ACHN (cell line): ENCODE measurements at places on chromosomes 2 and 18.

DNA sequence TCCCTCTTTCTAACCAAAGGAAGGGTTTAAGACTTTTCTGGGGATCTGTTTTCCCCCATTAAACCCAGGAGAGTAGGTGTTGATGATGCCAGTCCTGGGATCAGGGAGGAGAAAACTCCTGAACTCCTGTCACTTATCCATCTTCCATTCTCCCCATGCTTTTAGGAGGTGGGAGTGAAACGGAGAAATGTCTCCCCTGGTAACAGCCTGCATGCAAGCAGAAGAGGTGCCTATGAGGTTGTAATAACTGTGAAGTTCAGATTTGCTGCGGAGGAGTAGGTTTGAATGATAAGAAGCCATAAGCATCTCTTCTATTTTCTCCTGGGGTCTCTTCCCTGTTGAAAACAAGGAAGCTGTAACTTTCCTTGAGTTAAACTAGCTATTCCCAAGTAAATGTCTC is 150.8 kb downstream of the SLC4A3 start:
- no peak for DNase-seq

DNA sequence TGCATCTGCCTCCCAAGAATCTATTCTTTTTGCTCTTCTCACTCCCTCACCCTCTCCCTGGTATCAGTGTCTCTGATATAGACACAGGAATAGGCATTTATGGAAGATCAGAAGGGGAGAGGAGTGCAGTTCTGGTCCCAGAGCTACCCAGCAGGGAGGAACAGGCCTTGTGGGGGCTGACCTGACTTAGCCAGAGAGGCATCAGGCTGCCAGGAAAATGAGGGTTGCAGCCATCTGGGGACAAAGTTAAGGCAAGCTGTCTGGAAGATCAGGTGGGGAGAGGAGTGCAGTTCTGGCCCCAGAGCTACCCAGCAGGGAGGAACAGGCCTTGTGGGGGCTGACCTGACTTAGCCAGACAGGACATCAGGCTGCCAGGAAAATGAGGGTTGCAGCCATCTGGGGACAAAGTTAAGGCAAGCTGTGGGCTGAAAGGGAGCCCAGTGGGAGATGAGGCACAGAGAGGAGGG is 69.9 kb upstream of the HK2 start:
- DNase-seq, result no peak

DNA sequence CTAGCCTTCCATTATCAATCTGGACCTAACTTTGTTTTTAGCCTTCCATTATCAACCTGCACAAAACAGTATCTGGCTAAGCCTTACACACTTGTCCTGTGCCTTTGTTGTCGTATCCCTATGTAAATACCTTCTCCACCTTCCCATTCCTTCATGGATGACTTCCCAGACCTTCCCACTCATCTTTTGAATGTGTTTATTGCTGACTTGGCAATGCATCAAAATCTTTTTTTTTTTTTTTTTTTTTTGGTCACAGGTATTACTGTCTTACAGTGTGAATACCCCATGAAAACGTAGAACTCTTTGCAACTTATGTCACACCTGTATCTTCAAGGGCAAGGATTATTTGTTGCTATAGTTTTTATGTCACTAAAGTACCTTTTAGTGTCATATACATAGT is 25.7 kb downstream of the RPE start:
- DNase-seq, result no peak

DNA sequence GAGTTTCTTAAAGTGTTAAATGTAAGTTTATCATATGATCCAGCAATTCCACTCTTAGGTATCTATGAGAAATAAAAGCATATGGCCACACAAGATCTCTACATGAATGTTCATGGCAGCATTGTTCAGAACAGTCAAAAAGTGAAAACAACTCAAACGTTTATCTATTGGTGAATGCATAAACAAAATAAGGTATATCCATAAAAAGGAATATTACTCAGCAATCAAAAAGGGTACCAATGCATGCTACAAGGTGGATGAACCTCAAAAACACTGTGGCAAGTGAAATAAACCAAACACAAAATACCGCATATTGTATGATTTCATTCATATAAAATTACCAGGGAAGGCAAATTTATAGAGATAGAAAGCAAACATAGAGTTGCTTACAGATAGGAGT is 337.6 kb downstream of the PIK3C3 start:
- no peak for DNase-seq

DNA sequence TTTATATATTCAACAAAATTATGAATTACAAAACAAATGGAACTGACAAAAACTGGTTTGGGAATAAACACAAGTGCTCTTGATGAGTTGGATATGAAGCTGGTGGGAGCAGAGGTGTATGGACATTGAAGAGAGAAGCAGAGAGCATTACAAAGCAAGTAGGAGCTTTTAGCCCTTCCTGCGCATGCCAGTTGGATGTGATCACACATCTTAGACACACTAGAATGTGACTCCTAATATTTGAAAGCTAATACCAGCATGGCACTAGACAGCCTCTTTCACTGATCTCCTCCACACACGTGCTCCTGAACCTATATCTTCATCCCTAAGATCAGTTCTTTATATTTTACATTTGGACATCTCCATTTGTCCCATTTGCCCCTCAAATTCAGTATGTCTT is 298.1 kb downstream of the MTX2 start:
- DNase-seq, result no peak

GRCh38 chr18:73520229-73520628 is 627.4 kb downstream of the FBXO15 start:
- DNase-seq, result no peak

DNA sequence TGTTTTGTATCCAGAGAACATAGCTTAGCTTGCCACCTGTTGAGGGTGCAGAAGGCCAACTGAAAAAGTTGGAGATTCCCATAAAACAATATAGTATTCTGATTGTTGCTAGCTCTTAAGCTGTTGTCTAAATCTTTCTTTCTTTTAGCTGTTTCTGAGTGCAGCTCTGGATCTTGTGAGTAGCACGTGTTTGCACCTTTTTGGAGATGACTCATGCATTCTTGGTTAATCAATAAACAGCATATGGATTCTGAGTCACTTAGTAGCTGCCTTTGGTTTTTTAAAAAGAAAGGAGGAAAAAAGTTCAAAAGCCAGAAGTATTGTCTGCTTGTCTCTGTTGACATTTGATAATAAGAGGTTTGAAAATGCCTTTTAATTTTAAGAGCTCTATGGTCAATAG is 483.0 kb upstream of the FSIP2 start:
- DNase-seq, result peak; percentile 29

DNA sequence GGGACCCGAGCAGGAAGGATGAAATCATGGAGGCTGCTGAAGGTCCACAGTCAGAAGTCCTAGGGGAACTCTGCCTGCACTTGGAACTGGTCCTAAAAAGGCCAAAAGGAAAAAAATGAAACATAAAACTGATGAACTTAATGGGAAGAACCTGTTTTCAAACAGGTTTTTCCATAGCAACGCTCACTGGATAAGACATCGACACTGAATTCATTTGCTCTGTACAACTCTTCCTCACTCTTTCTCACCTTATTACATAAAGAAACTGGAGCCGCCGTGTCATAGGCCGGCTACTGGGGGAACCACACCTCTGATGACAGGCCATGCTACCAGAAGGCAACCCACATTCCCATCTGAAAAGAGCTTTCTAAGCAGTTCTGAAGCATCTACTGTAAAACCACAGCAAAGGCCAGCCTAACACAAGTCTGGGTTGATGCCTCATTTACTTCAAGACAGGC is 83.6 kb downstream of the FARSB start:
- DNase-seq, result no peak

DNA sequence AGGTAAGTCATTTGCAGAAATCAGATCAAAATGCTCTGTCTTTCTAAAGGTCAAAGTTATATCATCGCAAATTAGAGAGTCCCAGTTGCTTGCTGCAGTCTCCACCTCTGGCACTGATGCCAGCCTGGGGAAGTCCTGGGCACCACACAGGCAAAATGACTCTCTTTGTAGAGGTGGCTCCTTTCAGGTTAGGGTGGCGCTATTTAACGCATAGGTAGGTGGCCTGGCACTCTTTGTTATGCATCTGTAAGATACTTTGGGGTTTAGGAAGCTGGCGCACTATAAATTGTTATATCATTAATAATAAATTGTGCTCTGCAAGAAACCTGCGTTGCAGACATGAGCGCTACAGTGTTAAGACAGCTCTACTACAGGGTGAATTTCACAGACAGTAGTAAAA is 268.5 kb downstream of the ICOS start:
- no peak for DNase-seq

GRCh38 chr18:10490401-10491165 is 35.2 kb upstream of the NAPG start:
- no peak for DNase-seq

- no peak for DNase-seq
These were observed 159.6 kb upstream of the RAB6C start for GRCh38 chr2:129819855-129820254.

DNA sequence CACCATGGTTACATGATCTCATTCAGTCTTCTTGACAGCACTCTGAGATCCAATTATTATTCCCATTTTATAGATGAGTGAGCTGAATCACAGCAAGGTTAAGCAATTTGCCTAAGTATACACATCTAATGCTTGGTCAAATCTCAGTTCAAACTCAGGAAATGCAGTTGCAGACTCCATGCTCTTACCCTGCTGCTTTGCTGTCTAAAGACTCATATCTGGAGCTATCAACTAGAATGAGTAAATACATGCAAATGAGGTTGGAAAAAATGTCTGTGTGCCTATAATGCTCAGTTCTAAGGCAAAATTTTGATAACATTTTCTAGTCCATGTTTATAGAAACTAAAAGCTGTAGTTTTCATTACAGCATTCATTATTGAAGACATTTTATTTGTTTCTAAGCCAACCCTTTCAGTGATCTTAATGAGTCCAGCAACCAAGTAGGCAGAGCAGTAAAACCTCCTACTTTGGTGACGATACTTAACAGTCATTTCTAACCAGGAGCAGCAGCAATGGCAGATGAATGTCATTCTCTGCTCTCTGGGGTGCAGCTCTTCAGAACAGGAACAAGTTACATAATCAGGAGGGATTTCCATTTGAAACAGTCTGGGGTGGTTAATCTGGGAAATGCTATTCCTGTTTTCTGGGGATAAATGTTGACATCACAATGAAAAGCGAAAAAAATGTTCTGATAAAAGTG is 396.8 kb upstream of the UBE2E3 start:
- no peak for DNase-seq

GRCh38 chr18:65821911-65822310 is 71.1 kb downstream of the CDH7 start:
- no peak for DNase-seq

- no peak for DNase-seq
These were observed 15.8 kb downstream of the CROCC2 start for GRCh38 chr2:240921995-240922244.

- DNase-seq, result no peak
These were observed 253.3 kb downstream of the KCNS3 start for GRCh38 chr2:18131761-18132160.

DNA sequence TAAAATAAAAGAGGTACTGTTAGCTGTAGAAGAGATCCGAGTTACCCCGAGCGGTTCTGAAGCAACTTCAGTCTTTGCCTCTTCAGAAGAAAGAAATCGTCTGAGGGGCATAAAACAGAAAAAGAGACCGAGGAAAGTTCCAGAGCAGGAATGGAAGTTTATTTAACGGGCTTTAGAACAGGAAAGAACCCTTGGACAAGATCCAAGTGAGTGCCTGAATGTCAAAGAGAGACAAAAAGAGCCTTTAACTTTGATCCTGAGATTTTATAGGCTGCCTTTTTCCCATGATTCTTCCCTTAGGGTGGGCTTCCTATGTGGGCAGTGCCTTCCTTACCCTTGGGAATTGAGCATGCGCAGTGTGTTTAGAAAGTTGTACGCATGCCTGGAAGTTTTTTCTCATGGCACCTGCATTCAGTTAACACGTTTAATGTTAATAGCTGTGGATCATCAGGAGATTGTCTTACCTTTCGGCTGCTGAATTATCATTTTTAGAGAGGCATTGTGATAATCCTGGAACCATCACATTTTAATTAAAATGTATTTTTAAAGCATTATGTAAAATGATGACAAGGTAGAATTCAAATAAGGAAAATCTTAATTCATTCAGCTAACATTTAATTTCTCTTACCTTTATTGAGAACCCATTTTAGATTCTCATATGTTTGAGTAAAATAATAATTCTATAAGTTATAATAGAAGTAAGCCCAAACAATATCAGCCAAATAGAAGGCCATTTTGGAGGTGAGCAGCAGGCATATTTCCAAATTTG is 269.5 kb upstream of the ZSWIM2 start:
- no peak for DNase-seq
